ENCODE measurements at places on chromosomes 3 and 15.

- no peak for DNase-seq
Observed at GRCh38 chr15:70947351-70948335, 55.0 kb downstream of the LRRC49 start.

- no peak for DNase-seq
Observed at GRCh38 chr3:132273036-132273435, 44.2 kb upstream of the ACP3 start.

DNA sequence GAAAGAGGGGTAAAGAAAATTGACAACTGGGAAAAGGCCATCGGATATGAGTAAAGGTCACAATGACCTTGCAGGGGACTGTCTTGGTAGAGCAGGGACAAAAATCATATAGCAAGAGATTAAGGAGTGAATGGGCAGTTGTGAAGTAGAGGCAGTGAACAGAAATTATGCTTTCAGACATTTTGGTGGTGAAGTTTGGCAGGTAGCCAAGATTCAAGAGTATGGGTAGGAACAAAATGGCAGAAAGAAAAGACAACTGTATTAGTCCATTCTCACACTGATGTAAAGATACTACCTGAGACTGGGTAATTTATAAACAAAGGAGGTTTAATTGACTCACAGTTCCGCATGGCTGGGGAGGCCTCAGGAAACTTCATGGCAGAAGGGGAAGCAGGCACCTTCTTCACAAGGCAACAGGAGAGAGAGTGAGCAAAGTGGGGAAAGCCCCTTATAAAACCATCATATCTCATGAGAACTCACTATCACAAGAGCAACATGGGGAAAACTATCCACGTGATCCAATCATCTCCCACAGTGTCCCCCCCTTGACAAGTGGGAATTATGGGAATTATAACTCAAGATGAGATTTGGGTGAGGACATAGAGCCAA lies 84.0 kb downstream of the CGNL1 start:
- DNase-seq = no peak

GRCh38 chr3:167913219-167913835 lies 177.8 kb downstream of the SERPINI1 start:
- no peak for DNase-seq

GRCh38 chr3:138389144-138389601 lies 40.8 kb downstream of the MRAS start:
- no peak for DNase-seq

GRCh38 chr3:58628823-58629562 lies 37.6 kb downstream of the FAM3D start:
- peak; percentile 24 for DNase-seq

DNA sequence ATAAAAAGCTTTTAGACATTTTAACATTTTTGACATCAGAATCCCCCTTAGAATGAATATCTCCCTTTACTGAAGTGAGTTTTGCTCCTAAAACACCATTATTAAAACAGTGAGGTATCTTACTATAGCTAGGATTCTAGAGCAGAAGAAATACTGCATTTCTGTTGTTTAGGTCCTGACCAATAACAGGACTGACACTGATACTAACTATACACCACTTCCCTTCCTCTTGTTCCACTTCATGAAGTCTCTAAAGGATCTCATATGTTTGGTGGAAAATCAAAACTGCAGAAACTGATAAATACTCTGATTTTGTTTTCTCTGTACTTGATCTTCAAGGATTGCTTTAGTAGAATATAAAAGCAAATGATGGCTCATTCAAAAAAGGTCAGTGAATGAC lies 230.7 kb downstream of the SUCLG2 start:
- DNase-seq = no peak

Data from Caki2 (cell line).